ENCODE measurements at places on chromosomes 13 and 19.
A peak's percentile ranks its signal among the peaks of the same experiment; 100 is the strongest.

DNA sequence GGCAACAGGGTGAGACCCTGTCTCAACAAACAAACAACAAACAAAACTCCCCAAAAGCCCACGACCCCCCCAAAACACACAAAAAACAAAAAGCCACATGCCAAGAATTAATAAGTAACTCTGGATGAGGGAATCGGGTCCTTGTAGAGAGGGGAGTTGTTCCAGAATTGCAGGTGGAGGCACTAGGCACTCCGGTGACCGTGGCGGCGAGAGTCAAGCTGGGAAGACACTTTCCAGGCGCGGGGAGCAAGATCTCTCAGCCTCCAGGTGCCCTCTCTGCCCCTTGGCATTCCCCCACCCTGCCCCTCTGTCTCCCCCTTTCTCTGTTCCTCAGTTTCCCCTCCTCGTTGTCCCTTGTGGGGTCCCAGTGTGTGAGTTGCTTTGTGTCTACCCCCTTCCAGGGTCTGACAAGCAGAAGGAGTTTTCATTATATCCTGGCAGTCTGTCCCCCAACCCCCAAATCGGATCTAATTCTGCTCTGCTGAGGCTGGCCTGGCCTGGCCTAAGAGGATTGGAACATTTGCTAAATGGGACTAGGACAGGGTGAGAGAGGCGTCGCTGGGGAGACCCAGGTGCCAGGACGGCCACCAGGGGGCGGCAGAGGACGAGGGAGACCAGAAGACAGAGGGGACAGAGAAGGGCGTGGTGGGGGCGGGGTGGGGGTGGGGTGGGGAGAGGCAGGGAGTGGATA, 8.3 kb upstream of the CRX start:
- no peak for DNase-seq

GRCh38 chr13:70612881-70613280, 504.6 kb upstream of the KLHL1 start:
- DNase-seq = no peak

DNA sequence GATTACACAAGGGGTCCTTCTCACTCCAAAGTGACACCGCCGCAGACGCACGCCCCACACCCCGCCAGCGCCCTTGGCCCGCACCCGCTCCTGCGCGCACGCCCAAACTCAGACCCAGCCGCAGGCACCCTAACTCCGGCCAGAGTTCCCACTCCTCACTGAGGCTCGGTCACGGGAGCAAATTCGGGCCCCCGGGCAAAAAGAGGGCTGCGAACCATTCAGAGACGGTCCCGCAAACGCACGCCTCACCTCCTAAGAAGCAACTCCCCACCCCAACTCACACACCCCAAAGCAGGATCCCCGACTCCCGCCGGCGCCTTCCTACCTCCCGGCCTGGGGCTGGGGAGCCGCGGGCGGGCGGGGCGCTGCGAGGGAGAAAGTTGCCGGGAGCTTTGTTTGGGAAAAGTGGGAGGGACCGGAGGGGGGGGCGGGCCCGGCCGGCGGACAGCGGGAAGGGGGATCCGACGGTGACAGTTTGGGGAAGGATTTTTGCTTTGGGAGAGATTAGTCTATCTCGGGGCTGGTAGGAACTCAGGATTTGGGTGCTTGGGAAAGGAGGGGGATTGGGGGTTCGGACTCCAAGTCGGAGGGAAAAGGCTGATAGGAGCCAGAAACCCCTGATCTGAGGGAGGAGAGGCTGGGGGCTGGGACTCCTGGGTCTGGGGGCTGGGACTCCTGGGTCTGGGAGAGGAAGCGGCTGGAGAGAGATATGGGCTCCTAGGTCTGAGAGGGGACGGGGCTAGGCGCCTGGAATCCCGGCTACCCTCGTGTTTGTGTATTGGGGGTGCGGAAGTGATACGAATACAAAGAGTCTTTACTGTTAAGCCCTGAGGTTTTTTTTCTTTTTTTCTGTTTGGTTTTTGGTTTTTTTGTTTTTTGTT, at the start of gene TEAD2:
TSS of gene TEAD2 (minus strand) at position 369 of the 881 bp plus-strand sequence. CDS start 2,341 bp downstream, outside the sequence.
- DNase-seq = no peak

GRCh38 chr13:114099191-114099590, 33.2 kb downstream of the RASA3 start:
- DNase-seq = no peak

- no peak for DNase-seq
These were observed 555 bp downstream of the SCAF1 start for GRCh38 chr19:49642492-49643035.

DNA sequence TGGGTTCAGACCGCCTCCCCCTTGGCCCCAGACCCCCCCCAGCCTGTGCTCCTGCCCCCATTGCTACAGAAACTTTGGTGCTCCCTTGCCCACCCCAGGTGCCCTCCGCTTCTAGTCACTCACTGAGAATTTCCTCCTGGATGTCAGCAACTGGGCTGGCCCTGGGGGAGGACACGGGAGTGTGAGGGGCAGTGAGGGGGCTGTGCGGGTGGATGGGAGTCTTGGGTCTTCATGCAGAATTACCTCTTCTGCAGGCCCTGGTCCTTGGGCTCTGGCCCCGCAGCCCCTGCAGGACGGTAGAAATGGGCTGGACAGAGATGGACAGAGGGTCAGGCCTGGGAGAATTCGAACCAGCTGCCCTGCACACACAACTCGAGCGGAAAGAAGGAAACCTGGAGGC, 4.8 kb downstream of the LILRB5 start:
- no peak for DNase-seq

DNA sequence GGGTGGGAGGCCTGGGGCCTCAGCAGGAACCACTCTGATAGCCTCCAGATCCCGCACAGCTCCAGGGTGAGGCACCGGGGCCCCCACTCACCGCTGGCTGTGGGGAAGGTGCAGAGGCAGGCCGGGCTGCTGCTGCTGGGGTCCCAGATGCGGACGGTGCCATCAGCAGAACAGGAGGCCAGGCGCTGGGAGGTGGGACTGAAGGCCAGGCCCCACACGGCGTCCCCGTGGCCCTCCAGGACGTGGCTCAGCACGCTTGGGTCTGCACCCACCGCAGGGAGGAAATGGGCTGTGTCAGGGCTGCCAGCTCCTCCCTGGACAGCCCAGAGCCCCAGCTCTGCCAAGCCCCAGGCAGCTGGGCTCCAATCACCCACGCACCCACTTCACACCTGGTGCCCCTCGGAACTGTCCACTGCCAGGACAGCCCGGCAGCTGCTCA, 6.1 kb upstream of the PRKD2 start:
- no peak for DNase-seq

DNA sequence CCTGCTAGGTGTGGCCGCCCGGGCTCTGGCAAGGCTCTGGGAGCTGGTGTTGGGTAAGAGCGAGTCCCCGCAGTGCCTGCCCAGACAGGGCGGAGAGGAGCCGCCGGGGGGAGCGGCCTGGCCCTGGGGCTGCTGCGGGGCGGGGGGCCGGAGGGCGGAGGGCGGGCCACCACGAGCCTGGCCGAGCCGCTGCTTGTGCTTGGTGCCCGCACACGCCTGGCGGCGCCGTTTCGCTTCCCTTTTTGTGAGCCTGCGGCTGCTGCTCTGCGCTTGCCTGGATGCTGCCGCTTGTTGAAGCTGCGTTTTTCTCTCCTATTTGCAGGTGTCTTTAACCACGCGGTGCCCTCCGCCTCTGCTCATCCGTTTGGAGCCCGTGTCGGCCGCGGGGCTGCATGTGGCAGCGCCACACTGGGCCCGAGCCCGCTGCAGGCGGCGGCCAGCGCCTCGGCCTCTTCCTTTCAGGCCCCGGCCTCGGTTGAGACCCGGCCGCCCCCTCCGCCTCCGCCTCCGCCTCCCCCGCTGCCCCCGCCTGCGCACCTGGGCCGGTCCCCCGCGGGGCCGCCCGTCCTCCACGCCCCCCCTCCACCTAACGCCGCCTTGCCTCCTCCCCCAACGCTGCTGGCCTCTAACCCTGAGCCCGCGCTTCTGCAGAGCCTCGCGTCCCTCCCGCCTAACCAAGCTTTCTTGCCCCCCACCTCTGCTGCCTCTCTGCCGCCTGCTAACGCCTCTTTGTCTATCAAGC, 8.5 kb downstream of the PLEKHJ1 start:
- no peak for DNase-seq

DNA sequence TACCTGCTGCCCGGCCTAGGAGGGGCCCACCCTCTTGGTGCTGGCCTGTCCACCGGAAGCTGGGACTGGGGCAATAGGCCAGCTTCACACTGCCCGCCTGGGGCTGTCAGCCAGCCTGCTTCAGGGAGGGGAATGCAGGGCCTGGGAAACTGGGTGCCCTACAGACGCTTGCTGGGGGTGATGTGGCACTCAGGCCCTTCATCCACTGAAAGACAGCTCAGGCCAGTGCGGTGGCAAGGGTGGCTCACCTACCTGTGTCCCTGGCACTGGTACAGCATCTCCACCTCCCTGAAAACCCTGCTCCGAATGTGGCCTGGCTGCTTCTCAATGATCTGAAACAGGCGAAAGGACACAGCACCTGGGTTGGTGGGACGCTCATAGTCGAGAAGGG, 7.8 kb downstream of the MKNK2 start:
- DNase-seq = no peak

DNA sequence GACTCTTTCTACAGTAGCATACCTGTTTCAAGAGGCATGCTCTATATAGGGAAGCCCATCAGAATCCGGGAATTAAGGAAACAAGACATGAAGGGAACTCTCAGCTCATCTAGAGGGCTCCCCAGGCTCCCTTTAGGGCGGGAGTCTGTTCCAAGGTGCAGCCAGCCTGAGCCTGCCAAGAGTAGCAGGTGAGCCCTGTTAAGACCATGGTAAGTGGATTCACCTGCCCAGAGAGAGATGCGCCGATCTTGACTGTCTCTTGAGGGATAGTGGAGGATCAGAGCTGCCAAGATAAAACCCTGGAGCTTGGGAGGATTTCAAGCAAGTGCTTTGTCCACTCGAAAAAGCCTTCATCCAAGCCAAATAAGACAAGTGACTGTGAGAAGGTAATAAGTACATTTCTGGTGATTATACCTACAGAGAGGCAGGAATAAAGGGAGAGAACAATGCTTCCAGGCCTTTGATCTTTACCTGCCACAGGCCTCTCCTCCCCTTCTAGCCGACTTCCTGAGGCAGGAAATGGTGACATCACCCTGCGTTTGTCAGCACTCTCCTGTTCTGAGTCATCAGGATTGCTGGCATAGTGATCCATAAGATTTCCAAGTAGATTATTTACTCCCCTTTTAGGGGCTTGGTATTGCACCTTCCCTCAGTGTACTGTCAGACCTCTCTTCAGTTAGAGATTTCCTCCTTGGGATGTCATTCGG, 31.5 kb downstream of the KLF5 start:
- DNase-seq = peak; percentile 58

DNA sequence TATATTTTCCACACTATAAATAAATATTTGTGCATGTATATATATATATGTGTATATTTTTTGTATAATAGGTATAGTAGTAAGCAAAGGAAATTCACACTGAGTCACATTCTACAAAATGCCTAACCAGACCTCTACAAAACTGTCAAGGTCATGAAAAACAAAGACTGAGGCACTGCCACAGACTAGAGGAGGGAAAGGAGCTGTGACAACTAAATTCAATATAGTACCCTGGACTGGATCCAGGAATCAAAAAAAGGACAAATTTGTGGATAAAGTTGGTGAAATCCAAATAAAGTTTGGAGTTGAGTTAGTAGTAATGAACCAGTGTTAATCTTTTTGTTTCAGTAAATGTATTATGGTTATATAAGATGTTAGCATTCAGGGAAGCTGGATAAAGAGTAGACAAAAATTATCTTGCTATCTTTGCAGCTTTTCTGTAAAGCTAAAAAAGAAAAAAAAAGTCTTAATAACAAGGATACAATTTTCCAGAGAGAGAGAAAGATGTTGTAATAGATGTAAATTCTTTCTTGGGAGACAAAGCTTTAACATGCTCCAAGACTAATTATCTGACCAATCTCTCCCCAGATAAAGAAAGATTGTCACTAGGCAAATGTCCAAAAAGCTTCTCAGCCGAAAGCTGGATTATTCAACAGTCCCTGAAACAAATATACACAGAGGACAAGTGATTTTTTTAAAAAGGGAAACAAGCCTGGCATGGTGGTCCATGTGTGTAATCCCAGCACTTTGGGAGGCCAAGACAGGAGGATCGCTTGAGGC, 19.1 kb downstream of the SYDE1 start:
- no peak for DNase-seq

DNA sequence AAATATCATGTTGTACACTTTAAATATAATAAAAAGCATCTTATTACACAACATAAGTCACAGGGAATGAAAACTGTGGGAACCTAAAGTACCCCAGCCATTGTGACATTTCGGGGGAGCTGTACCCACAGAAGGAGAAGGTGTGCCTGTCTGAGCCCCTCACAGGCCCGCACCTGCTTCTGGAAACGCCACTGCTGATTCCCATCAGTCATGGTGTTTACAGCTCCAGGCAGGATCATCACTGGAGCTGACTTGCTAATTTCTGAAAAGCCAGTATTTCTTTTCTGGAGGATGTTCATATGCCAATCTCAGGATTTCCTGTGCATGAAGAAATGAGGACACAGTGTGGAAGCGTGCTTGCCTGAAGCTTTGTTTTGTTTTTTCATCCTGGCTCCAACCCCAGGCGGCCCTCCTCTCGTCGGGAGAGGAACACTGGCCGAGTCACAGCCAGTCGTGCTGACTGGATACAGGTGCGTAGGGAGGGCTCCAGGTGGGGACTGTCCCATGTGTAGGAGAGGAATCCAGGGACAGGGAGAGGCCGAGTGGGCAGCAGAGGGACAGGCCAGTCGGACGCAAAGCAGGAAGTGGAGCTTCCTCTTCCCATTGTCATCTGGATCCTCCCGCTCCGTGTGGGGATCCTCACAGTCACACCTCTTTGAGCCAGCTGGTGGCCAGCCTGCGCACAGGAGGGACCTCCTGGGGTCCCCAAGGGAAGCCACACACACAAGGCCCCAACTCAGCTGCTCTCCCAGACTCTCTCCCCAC, 4.2 kb upstream of the ATP12A start:
- no peak for DNase-seq

DNA sequence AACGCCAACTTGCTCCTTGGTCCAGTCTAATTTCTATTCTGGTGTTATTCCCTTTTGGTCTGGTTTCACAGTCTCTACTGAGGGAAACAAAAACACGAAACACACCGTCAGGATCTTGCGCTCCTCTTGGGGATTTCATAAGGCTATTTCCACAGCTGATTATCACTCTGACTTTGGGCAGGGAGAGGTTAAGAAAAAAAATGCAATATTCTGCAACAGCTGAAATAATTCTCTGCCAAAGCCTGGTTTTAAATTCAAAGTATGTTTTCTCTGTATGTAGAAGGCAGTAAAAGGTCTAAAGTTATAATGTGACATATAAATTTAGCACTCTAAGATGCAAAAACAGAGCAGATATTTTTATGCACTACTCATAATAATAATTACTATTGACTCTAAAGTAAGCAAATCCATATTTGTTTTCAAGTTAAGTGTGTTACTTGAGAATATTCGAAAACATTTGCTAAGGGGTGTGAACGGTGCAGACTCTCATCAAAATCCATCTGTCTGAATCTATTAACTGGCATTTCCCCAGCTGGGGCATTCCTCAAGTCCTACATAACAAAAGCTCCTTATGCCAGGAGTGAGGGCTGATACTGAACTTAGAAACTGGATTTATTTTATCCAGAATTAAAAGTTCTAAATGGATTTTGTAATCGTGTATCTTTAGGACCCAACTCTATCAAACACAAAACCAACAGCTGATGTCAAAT, 38.4 kb upstream of the STARD13 start:
- DNase-seq = no peak

GRCh38 chr19:10874024-10874423, 2.7 kb downstream of the CARM1 start:
- no peak for DNase-seq

Measured in retinal pigment epithelial cell (primary cell).